ENCODE measurements at places on chromosomes 4 and X.

DNA sequence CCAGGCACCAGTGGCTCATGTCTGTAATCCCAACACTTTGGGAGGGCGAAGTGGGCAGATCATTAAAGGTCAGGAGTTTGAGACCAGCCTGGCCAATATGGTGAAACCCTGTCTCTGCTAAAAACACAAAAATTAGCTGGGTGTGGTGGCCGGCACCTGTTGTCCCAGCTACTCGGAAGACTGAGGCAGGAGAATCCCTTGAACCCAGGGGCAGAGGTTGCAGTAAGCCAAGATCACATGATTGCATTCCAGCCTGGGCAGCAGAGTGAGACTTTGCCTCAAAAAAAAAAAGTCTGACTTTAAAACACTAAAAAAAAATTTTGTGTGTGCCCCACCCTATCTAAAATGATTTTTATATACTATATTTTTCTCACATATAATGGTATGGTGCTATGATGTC lies 26.2 kb upstream of the TMEM192 start:
- no peak for DNase-seq

DNA sequence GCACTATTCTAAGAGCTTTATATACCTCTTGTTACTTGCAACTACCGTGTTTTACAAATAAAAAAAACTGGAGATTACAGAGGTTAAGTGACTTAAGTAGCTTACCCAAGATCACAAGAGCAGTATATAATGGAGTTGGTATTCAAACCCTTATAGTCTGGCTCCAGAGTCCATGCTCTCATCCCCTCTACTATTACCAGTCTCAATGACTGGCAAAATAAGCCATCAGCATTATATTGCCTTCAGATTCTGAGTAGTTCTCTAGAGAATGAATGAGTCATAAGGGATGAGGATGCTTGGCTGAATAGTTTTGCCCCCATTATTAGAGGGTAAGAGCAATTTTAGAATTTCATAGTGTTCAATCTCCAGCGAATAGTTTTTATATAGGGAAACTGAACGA lies 170.1 kb upstream of the ATOH1 start:
- no peak for DNase-seq

DNA sequence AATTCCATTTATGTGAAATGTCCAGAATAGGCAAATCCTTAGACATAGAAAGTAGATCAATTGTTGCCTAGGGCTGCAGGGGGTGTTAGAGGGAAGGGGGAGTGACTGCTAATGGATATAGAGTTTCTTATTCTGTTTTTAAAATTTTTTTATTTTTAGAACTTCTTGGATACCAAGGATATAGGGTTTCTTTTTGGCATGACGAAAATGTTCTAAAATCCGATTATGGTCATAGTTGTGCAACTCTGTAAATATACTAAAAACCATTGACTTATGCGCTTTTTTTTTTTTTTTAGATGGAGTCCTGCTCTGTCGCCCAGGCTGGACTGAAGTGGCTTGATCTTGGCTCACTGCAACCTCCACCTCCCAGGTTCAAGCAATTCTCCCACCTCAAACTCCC lies 125.2 kb upstream of the USP9X start:
- no peak for DNase-seq

DNA sequence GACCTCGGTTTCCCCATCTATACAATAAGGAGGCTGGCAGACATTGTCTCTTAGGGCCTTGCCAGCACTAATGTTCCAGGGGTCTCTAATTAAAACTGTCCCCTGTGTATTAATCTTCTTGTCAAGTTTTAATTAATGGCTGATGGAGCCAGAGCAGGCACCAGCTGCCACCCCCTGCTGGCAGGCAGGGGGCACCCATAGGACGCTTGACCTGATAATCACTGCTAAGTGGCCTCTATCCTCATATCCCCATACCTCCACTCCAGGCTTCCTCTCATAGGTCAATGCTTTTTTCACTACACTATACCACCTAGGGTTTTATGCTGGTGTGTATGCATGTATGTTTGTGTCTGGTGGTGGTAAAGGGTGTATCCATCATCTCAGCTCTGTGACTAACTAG lies 89.4 kb downstream of the EFNB1 start:
- DNase-seq, result no peak

DNA sequence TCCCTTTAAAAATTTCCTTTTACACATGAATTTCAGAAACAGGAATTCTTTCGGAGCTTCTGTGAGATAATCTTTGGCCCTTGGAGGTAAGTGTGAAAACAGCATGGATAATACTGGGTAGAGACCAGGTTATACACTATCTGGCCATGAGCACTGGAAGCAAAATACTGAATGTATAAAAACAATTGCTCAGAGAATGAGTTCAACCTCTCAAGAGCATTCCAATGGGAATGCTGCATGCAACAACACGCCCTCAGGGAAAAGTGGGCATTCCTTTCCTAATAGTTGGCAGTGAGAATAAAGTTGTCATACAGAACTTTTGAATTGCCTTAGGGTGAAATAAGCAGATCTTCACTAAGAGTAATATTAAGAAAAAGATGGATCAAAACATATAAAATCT lies 574.8 kb upstream of the DIPK2B start:
- DNase-seq, result no peak

- DNase-seq, result no peak
Measured at GRCh38 chr4:87414816-87415215, 7.6 kb upstream of the NUDT9 start.

DNA sequence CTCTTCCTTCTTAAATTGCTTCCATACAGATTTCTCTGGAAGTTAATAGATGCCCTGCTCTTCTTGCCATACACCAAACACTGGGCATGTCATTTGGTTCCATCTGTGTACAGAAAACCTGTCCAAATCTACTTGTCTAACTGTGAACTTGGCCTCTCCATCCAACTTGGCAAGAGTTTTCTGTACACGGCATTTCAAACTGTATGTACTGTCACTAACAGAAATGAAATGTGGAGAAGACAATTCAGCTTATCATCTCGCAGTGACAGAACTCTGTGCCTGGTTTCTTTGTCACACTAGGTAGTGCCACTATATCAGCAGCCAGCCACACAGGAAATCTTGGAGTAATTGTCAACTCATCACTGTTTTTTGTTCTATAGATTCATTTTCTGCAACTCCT lies 58.2 kb downstream of the CXXC4 start:
- no peak for DNase-seq

DNA sequence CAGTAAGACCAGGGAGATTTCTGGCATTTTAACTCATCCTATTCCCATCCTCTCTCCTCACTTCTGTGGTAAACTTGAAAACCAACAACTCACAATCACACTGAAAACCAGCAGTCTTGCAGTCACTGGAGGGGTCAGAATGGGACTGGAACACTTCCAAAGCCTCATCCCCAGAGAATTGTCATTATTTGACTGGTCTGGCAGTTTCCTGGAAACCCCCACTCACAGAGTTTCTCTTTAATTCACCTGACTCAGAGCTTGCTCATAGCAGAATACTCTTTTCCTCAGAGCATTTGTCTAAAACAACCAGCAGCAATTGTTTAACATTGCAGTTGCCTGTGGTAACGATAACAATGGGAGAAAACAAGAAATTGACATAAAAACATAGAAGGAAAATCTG lies 7.3 kb upstream of the RAB9B start:
- no peak for DNase-seq

DNA sequence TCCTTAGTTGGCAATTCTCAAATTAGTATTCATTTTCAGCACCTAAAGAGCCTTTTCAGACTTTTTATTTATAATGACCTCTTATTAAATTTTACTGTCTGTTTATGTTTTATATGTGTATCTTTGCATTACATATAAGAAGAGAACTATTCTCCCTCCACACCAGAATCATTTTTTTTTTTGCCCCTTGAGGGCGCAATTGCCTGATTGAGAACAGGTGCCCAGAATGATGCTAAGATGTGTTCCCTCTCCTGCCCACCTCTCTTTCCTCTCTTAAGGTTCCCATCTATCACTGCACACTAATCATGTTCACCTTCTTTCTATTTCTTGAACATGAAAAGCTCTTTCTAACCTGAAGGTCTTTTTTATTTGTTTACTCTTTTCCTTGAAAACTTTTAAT lies 44.2 kb upstream of the ADAM29 start:
- no peak for DNase-seq

- no peak for DNase-seq
Measured at GRCh38 chrX:103616676-103617186, 9.0 kb downstream of the TCEAL3 start.

DNA sequence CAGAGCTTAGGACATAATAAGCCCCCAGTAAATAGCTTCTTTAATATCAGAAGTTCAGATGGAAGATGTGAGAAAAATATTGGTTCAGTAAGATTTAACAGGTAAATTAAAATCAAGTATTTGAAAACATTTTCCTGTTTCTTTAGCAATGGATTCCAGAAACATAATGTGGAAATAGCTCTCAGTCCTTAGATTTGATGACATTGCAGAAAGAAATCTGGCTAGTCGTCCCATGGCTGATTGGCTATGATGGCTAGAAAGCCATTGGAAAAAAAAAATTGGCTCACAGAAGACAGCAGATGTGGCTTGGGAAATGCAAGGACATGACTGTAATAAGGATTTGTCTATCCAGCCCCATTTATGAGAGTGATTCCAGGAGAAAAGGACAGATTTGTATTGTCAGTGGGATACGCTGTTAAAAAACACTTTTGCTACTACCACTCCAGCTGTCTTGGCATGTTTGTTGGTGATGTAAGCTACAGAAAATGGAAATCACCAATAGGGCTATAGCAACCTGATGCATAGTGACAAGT lies 78.3 kb downstream of the AR start:
- DNase-seq, result no peak

GRCh38 chr4:139711461-139711860 lies 45.8 kb downstream of the MGST2 start:
- DNase-seq, result no peak

DNA sequence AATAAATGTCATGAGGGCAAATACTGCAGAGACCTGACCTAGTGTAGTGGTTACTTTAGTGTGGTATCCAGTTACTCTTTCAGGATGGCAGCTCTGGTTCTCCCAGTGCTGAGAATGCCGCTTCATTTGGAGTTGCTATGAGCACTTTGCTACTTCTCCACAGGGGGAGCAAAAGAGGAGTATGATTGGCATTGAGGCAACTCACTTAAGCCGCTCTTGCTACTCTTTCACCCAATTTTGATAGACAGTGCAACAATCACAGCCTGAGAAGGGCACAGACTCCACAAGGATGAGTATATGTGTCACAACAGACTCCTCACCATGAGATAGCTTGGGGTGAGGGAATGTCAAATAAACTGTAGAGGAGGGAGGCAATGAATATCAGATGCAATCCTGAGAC lies 81.2 kb downstream of the NPY1R start:
- DNase-seq, result no peak

- no peak for DNase-seq
Measured at GRCh38 chrX:42720209-42720608, 57.8 kb downstream of the PPP1R2C start.

DNA sequence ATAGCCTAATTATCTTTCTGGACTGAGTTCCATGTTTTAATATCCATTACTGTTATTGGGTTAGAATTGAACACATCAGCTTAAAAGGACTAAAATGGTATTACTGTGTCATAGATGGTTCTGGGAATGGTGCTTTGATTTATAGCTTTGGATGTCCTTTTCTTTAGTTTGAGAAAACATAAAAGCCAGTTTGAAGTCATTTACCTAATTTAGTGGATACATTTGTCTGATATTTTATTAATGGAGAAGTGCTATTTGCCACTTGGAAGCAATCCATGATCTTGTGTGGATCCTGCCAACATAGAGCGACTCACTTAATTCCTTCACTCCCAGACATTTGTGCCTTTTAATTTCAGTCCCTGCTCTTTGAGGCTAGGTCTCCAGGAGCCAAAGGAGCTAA lies 212.4 kb upstream of the PACRGL start:
- no peak for DNase-seq

DNA sequence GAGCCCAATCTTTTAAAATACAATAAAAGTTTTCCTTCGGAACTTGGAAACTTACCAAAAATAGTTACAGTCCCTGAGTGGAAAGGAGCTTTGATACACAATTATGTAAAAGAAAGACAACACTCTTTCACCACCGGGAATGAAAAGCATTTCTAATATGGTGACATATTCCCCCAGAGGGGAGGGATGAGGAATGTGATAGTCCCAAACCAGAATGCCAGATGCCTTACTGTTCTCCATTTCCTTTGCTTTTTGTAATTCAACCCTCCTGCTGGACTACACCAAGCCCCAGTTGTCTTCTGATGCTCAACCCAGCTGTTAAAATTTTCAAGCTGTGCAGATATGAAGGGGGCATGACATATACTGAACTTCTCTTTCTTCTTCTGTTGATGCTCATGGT lies 4.1 kb downstream of the PRIMPOL start:
- no peak for DNase-seq

DNA sequence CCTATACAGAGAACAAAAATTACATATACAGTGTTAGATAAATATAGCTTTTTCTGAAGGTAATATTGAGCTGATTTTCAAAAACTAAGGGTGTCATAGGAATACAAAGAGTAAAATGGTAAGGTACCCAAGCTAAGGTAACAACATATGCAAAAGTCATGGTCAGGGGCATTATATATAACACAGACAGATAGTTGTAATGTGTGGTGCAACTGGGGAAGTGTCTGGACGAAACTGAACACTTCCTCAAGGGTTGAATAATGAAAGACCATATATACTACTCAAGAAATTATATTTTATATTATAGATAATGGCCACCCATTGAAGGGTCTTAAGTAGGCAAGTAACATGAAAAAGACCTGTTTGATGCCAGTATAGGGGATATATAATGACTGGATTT lies 262.1 kb upstream of the CXXC4 start:
- no peak for DNase-seq

DNA sequence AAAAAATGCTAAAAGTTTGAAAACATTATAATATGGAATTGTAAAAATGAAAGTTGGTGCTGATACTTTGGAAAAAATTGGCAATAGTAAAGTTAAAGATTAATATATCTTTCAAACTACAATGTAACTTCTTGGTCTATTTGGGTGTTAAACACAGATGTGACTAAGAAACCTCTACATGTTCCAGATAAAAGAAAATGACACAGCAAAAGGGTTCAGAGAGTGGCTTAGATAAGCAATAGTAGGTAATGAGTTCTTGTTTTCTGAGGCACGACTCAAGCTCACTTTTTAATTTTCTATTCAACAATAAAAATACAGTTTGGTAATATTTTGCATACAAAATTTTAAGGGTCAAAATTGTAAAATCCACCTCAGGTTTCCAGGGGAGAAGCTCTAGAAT lies 292.7 kb downstream of the GALNTL6 start:
- no peak for DNase-seq

DNA sequence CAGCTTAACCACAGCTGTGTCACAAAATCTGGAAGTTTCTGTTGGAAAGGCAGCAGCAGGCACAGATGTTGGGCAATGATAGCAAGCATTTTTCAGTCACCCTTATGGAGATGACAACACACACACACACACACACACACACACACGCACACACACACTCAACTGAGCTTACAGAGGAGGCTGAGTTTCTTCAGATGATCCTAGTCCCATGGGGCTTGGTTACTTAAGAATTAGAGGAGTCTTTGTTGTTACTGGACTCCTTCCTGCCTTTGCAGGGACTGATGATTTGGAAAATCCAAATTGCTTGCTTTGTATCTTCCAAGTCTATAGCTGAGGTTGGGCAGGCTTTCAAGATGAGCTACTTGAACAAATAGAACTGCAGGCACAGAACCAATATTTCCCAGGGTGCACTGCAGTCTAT lies 740.1 kb upstream of the PITX2 start:
- no peak for DNase-seq

GRCh38 chrX:120726294-120726693 lies 96.4 kb upstream of the C1GALT1C1 start:
- no peak for DNase-seq

All from cortex of kidney (tissue), 1 donor.